Hair follicular keratinocyte (primary cell): ENCODE measurements at places on chromosomes 3 and 15. TPM values are rescaled to one million over a fixed set of nuclear protein-coding genes. Genes with fewer than 3 reads are reported as not detected.

The TYRO3 gene
- 3.7 and 4.6 TPM in 2 replicates for total RNA-seq

The ZNF660 gene
- 0.55 and 0.72 TPM in 2 replicates for total RNA-seq

The CD96 gene
- 0.08 TPM in 1 of 2 replicates, not detected in the other for total RNA-seq

The TIMP4 gene
- 0.08 TPM in 1 of 2 replicates, not detected in the other for total RNA-seq

The CPLX3 gene
- total RNA-seq = not detected in 2 replicates

The WDR82 gene
- total RNA-seq = 44.5 and 51.0 TPM in 2 replicates

The USF3 gene
- total RNA-seq = 5.7 and 8.4 TPM in 2 replicates

The LTF gene
- not detected in 2 replicates for total RNA-seq

The GP5 gene
- total RNA-seq = not detected in 2 replicates

The TNFAIP8L3 gene
- 1.1 and 1.3 TPM in 2 replicates for total RNA-seq

The COX5A gene
- total RNA-seq = 129 and 180 TPM in 2 replicates

The FAM98B gene
- 10.6 and 44.8 TPM in 2 replicates for total RNA-seq

The MCTP2 gene
- 12.3 and 12.4 TPM in 2 replicates for total RNA-seq

The TIGIT gene
- total RNA-seq = not detected in 2 replicates

The FOXL2 gene
- 0.38 and 1.2 TPM in 2 replicates for total RNA-seq

The COLQ gene
- total RNA-seq = 0.08 and 0.16 TPM in 2 replicates

The UBA7 gene
- total RNA-seq = 1.1 and 1.8 TPM in 2 replicates
